ENCODE measurements at places on chromosomes 13 and 19. TPM values are rescaled to one million over a fixed set of nuclear protein-coding genes. Genes with fewer than 3 reads are reported as not detected.

- DNase-seq, result peak; percentile 90
Measured at GRCh38 chr13:59318320-59318930, 845.3 kb downstream of the DIAPH3 start.

- no peak for DNase-seq
Measured at GRCh38 chr13:20342311-20342710, 110.2 kb upstream of the GJB6 start.

GRCh38 chr13:21549633-21550032 lies 54.3 kb downstream of the MICU2 start:
- DNase-seq, result no peak

DNA sequence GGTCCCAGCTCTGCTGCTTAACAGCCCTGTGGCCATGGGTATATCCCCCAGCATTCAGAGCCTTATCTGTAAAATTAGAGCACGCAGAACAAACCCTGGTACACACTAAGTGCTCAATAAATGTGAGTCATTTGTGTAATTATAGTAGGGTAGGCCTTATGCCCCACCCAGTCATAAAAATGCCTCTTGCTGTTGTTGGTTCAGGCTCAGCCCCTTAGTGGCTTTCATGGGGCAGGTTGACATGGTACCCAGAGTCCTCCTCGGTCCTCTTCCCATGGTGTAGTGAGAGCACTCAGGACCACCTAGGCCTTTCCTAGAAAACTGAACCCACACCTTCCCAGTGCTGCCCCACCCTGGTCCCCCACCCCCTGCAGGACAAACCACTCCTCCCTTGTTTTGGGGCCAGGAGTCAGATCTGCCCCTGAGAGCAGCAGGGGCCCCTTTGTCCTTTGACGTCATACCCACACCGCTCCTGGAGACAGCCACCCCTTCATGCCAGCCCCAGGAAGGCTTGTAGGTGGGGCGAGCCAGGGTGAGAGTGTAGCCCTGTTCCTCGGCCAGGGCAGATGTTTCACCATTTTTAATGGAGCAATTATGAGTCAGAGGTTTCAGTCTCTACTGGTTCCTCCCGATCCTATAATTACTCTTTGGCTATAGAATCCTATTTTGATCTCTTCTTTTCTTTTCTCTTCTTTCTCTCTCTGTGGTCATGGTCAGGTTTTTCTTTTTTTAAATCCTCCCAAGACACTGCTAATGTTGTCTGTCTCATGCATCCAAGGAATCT lies 36.8 kb downstream of the ACTN4 start:
- DNase-seq, result peak; percentile 93

DNA sequence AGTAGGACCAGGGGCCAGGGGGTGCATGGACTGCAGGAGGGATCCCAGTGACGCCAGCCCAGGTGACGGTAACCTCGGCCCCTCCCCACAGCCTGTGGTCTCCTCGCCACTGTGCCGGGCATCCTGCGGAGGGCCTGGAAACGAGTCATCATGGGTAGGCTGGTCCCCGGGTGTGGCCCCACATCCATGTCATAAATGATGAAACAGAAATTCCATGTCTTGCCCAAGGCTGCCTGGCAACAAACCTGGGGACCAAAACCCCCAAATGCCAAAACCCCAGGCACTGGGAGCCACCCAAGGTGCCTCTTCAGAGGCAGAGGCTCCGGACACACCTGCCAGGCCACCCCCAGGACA lies 20.9 kb downstream of the MAP2K2 start:
- DNase-seq, result no peak

DNA sequence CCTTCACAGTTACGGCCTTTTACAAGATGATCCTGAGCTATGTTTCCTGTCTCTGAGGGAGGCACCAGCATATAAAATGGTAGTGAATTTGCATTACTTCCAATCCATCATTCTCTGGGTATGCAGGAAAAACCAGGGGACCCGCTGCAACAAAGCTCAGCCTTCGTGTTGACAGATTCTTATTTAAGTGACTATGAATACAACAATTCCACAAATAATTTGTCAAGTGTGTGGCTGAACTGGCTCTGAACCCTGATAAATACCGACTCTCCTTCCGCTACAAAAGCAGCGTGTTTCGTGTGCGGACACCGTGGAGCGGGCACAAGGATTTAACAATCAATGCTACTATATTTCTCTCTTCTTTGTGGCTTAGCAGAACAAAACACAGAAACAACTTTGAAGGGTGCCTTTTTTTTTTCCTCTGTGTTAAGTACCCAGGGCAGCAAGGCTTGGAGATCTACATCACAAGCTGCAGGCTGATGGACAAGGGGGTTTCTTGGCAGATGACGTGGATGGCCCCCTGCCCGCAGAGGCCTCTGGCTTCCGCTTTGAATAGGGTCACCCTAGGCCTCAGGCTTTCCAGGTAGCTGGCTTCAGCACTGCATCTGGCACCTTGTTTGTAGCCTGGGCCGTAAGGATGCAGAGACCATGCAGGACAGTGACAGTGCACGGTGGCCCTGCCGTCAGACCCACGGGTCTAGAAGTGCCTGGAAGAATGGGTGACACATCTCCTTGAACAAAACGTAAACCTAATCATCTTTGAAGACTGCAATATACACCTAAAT lies 280.5 kb upstream of the TSHZ3 start:
- DNase-seq, result no peak

- no peak for DNase-seq
Measured at GRCh38 chr13:100235311-100235901, 146.5 kb downstream of the PCCA start.

GRCh38 chr19:46715620-46715974 lies 1.3 kb downstream of the PRKD2 start:
- DNase-seq, result no peak

GRCh38 chr19:48683349-48683748 lies 10.5 kb upstream of the NTN5 start:
- DNase-seq, result peak; percentile 86

DNA sequence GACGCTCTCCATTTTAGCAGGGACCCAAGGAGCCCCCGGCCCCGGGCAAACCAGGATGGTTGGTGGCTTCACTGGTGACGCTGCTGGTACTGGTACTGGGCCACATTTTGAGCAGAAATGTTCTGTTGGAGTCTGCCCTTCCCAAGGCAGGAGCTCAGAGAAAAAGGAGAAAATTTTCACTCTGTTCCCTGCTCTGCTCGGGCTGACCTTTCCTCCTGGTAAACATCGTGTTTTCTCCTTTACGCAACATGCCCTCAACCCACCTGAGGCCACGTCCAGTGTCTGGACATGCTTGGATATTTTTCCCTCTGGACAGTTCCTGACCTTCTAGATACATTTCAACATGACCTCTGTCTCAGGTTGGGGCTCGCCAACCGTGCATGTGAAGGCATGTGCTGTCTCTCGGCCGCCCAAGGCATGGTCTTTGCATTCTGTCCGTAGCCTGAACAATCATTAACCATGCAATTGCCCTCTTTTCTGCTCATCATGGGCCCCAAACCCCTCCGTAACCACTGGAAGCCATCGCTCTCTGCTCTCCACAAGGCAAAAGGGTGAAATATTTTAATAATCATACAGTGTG lies 115.2 kb upstream of the PEG3 start:
- no peak for DNase-seq

- DNase-seq, result no peak
Measured at GRCh38 chr13:24648271-24648670, 31.9 kb upstream of the ATP12A start.

DNA sequence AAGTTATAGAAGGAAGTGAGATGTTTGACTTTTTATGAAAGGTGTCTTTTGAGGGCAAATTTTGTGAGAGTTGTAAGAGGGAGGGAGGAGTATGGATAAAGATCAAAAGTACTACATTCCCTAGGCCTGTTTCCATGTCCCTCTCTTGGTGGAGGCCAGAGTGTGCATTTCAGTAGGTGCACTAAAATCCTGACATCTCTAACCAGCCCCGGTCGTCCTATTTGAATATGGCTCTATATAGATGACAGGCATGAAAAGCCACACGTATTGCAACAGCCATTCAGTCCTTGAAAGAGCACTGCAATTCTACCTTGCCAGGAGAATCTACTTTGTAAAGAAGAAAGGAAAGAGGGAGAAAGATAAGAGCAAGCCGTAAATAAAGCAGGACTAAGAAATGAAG lies 510.1 kb downstream of the IRS2 start:
- no peak for DNase-seq

DNA sequence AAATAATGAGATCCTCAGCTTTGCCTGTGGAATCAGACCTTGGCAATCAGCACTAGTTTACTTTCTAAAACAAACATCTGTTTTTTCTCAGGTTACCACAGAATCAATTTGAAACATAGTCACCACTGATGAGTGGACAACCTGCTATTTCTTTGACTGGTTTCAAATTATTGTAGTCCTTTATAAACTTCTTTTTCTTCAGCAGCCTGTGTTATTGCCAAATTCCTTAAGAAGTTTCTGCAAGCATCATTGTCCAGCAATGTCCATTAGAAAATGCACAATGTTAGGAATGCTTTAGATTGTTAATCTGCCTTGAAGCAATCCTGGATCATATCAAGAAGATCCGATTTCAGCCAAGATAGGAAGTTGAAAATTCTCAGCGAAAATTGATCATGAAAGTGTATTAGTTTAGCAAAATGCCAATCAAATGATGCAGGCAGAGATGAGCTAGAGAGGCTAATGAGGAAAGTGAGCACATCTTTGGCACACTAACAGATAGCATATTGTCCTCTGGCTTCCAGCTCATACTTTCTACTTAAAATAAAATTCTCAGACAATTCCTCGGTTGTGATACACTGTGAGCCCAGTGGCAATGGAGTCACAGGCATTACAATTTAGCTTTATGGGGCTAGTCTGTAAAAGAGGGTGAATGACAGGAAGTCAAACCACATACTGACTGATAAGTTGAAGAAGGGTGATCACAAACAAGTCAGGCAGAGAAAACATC lies 270.6 kb downstream of the SLITRK6 start:
- no peak for DNase-seq

DNA sequence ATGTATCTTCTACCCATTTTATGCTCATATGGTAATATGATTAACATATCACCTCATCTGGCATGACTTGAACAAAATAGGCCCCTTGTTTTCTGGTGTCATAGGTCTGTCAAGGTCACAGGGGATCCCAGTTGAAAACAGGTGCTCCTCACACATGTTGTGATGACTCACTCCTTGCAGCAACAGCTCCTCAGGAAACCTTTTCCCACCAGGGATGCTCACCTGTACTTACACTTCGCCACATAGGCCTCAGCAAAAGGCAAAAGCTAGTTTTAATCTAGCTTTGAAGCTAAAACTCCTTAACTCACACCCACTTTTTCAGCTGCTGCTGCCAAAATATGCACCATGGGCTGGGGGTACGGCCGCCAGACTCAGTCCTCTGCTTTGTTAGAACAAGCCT lies 110.0 kb upstream of the SOX21 start:
- no peak for DNase-seq

DNA sequence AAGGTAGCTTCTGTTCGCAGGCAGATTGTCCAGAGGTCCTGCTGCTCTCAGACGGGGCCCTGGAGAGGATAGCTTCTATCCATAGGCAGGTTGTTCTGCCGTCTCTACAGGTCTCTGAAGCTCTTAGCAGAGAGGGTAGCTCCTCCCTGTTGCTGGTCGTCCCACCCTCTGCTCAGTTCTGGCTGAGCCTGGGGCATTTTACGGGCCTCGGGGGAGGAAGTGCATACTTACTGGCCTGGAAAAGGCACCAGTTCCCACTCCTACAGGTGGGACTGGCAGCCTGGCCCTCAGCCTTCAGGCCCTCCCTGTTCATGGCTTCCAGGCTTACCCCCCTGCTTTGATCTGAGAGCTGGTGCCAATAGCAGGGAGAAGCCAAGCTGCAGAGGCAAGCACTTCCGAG lies 42.3 kb downstream of the USPL1 start:
- no peak for DNase-seq

DNA sequence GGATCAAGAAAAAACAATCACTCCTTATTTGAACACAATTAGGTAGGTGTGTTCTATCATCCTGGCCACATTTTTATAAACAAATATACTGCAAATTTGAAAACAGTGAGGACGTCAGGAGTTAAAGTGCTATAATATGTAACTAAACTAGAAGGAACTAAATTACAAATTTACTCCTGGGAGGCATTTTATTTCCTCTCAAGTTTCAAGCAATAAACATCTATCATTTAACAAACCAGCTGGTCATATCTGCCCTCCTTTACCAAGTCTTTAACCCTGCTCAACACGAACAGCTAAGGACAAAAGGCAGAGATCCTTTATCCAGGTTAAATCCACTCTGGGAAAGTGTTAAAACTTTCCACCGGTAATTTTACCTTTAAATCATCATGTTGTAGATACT lies 26.5 kb downstream of the ANKRD10 start:
- no peak for DNase-seq

DNA sequence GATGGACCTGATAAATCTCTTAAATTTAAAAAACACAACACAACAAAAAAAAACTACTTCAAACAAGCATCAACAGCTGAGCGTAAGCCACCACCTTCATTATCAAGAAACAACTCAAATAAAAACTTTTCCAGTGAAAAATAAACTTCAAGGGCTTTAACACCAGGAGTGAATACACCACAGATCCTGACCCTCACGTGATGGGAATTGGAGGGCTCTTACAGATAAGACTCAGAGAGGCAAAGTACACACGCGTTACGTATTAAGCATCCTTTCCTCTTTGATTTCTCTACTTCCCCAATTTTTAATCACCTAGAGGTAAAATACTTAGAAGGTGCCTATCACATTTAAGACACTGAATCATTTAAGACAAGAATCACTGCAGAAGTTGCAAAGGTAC lies 573 bp upstream of the STARD13 start:
- DNase-seq, result no peak

DNA sequence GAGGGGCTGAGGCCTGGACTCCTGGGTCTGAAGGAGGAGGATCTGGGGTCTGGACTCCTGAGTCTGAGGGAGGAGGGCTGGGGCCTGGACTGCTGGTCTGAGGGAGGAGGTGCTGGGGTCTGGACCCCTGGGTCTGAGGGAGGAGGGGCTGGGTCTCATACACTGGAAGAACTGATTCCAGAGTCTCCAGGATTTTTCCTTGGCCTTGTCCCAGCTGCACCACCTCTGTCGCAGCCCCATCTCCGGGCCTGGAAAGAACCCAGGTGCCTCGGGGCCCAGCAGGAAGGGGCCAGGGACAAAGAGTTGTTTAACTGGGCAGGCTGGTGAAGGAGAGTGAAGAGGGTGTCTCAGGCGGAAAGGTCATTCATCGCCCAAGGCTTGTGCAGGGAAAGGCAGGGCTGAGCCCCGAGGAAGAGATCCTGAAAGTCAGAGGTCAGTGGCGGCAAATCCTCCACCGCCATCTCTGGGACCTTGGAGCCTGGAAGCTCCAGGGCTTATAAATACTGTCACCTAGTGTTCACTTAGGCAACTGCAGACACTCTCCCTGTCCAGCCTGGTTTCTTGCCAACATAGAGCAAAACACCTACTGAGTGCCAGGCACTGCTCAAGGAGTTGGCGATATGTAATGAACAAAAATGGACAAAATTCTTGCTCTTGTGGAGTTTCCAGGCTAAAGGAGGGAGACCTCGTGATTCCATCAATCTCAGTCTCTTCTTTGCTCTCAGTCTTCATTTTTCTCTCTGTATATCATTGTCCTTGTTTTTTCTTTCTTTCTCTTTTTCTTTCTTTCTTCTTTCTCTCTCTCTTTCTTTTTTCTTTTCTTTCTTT lies 4.4 kb upstream of the KCNN4 start:
- DNase-seq, result peak; percentile 87

Gene RFPL4A
- total RNA-seq, result not detected

Gene OVOL3
- not detected for total RNA-seq

Gene KIR2DL4
- 0.37 TPM for total RNA-seq

Gene ZNF649
- 13.1 TPM for total RNA-seq
